SK-N-SH treated with all-trans-retinoic acid at 6 μM for 48 hours (cell line): ENCODE measurements at places on chromosomes 11 and 22.

GRCh38 chr11:38927993-38928392 lies 2330.0 kb upstream of the RAG2 start:
- no peak for ATAC-seq

DNA sequence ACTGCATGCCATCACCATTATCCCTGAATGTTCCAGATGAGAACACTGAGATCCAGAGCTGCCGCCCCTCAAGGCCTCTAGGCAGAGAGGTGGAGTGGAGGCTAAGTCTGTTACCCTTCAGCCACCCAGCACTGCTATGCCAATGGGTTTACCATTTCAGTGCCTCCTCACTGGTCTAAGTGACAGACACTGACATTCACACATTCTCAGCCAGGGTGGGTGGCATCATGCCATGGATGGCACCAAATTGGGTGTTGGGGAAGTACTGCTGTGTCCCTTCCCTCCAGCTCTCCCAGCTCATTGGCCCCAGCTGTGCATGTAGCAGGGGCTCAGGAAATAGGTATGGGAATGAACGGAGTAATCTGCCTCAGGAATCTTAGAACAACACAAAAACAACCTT lies 96.8 kb upstream of the PLET1 start:
- no peak for ATAC-seq

- ATAC-seq, result no peak
Measured at GRCh38 chr11:12741671-12742216, 67.5 kb downstream of the TEAD1 start.

GRCh38 chr11:110513846-110514437 lies 84.2 kb downstream of the FDX1 start:
- ATAC-seq, result peak; percentile 83

DNA sequence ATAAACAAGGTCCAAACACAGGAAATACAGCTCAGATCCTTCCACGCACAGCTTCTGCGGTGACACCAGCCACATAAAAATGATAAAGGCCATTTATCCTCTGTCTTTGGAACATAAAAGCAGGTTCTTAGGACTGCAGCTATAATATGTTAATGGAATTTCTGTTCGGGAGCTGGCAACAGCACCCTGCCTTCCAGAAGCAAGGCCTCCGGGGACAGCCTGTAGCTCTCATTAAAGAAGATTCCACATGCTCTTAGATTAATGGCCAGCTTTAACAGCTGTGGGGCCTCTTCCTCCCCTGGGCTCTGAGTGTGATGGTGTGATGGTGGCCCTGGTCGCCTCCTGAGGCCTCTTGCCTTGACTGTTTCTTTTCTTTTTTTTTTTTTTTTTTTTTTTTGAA lies 137.3 kb downstream of the CACNA1I start:
- ATAC-seq, result no peak

- ATAC-seq, result no peak
Measured at GRCh38 chr11:6932145-6932544, 5.9 kb downstream of the ZNF215 start.

DNA sequence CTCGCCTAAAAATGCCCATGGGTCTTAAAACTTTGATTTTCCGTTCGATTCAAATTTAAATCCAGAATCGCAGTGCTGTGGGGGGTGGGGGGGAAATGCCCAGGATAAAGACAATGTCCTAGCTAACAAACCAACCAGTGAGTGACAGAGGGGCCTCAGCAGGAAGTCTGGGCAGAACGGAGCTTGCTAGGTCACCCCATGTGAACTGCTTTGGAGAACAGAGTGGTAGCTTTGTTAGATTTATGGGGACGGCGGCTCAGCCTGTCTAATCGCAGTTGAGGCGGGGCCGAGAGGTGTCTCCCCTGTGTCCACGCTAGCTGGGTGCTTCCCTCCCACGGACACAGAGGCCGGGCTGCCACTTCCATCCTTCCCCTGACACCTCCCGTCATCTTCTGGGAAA lies 243.9 kb downstream of the CTTN start:
- ATAC-seq, result no peak

GRCh38 chr11:17793642-17794170 lies 59.1 kb downstream of the KCNC1 start:
- no peak for ATAC-seq
